Right cardiac atrium (tissue), 5 donors: ENCODE measurements at places on chromosomes 16 and 17. TPM values are rescaled to one million over a fixed set of nuclear protein-coding genes. Genes with fewer than 3 reads are reported as not detected.

P2RX5 gene
- 7.8 TPM for total RNA-seq

HBZ gene
- not detected for total RNA-seq

TRPV3 gene
- 3.3 TPM for total RNA-seq

- DNase-seq, result no peak
Observed at GRCh38 chr17:11948789-11949188, 48.5 kb downstream of the ZNF18 start.

DNA sequence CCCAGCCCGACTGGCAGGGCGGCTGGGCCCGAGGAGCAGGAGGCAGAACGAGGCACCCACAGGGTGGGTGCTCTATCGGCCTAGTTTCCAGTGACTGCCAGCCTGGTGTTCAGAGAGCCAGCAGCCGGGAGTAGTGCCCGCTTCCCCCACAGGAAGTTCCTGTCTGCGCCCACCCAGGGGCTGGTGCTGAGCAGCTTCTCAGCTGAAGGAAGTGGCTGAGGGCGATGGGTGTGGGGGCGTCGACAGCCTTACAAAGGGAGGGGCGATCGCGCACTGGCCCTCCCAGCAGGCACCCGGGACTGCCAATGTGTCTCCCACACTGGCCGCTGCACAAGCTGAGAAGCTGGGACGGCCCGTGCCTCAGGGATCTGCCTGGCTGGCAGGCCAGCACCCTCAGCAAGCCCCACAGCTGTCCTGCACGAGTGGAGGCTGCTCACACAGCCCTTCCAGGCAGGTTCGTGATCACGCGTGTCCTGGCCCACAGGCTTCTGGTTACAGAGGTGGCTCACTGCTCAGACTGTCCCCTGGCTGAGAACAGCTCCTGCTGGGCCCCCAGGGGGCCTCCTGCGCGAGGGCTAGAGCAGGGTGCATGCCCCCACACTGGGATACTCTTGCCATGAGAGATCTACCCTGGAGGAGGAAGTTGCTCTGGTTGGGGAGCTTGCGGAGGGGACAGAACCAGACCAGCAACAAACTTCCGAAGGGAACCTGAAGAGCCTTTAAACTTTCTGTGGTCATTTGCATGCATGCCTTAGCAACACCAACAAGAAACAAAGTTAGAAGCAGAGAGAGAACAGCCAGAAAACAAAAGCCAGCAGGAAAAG is 2.5 kb downstream of the RNF166 start:
- DNase-seq, result peak; percentile 57

DNA sequence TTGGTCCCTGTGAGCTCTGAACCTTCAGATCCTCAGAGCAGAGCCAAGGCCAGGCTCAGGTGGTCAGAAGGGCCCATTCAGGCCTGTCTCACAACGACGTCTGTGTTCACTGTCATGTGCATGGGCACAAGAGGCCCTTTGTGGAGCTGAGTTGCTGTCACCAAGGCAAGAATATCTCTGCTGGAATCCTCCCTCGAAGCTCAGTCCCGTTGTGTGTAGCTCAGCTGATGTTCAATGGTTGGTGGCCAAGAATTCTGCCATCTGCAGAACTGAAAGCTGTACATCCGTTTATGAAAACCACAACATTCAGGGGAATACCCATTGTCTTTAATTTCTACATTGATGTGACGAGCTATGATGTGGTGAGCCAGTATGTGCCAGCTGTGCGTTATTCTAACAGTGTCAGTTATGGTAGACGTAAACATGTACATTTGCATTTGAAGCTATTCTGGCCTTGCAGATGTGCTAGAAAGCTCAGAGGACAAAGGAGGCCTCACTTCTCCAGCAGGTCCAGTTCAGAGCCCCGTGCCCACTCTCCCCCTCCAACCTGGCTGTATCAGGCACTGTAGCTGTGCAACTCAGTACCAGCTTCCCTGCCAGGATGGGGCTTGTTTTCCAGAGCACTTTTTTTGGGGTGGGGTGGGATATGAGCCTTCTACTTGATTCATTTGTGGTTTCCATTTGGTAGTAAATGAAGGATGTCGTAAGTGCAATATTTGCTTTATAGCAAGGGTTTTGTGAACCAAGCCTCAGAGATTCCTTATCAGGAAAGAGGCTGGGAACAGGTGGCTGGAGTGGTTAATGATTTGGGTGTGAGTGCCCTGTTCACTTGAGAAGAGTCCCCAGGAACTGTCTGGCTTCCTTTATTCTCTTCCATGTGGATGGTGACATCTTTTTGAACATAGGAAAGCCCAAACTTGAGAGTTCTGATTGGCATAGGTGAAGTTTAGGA is 56.1 kb downstream of the B9D1 start:
- no peak for DNase-seq

DNA sequence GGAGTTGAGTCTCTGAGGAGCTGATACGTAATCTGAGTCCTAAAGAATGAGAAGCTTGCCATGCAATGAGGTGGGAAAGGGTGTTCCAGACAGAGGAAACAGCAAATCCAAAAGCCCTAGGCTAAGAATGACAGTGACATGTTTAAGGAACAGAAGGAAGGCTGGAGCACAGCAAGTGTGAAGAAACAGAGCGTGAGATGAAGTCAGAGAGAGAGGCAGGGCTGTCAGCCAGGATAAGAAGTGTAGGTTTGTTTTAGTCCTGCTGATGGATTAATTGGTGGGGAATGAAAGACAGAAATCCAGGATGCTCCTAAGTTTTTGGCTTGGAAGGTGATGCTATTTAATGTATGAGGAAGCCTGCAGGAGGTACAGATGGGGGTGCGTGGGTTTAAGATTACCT is 14.5 kb downstream of the MMP28 start:
- no peak for DNase-seq

ADAD2 gene
- 0.62 TPM for total RNA-seq

- peak; percentile 32 for DNase-seq
Observed at GRCh38 chr17:29126268-29126930, 53.8 kb downstream of the MYO18A start.

PERCC1 gene
- total RNA-seq, result 0.26 TPM

- no peak for DNase-seq
Observed at GRCh38 chr16:60991886-60992285, 1044.4 kb downstream of the CDH8 start.

DNA sequence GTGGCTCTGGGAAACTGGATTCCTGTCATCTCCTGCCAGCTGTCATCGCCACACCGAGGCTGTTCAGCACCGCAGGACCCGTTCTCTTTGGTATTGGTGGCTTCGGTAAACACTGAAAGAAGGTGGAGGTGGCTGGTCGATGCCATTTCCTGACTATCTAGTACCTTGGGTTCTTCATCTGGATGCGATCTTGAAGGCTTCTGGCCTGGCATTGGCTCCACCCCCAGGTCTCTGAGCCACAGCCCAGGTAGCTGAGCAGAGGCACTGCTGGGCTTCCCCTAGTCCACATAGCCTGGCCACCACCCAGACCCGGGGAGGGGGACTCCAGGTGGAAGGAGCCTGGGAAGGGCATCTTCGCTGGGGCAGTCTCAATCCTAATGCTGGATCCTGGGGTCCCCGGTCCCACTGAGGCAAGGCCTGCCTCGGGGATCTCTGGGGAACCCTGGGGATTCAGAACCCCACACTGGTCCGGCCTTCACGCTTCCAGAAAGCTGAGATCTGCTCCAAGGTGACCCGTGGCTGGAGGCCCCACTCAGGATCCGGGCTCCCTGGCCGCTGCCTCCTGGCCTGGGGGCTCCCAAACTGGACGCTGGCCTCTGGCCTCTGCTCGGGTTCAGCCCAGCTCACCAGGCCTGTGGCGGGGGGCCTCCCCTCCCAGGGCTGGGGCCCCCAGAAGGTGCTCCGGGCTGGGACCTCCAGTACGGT is 1.8 kb downstream of the C16orf54 start:
- DNase-seq, result peak; percentile 55

DNA sequence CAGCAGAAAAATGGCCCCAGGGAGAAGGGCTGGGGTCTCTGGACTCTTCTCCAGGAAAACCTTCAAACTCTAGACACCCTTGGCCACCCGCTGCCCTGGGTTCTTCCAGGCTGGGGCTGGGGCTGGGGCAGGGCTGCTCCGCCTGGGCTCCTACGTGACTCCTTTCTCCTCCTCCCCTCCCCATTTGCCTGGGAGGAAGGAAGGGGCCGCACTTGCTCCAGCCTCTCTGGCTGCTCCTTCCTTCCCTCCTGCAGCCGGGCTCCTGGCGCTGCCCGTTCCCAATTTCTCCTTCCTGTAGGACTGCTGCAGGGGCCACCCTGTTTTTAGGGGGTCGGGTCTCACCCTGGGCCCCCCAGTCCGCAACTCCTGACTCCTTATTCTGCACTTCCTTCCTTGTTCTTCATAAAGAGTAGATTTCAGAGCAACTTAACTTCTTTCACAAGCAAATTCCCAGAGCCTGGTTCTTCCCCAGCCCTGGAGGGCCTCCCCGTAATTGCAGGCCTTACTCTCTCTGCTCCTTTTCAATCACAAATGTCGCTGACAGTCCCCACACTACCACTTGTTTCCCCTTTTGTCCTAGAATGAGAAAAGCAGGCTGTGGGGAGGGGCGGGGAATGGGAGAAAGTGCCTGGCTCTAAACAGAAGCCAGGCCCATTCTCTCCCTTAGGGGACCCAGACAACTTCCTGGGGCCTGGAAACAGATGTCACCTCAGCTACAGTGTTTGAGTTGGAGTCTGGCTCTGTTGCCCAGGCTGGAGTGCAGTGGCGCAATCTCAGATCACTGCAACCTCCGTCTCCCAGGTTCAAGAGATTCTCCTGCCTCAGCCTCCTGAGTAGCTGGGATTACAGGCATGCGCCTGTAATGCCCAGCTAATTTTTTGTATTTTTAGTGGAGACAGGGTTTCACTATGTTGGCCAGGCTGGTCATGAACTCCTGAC is 137.8 kb downstream of the ENGASE start:
- DNase-seq, result no peak

- DNase-seq, result no peak
Observed at GRCh38 chr17:302300-302698, 50.3 kb downstream of the RPH3AL start.

DNA sequence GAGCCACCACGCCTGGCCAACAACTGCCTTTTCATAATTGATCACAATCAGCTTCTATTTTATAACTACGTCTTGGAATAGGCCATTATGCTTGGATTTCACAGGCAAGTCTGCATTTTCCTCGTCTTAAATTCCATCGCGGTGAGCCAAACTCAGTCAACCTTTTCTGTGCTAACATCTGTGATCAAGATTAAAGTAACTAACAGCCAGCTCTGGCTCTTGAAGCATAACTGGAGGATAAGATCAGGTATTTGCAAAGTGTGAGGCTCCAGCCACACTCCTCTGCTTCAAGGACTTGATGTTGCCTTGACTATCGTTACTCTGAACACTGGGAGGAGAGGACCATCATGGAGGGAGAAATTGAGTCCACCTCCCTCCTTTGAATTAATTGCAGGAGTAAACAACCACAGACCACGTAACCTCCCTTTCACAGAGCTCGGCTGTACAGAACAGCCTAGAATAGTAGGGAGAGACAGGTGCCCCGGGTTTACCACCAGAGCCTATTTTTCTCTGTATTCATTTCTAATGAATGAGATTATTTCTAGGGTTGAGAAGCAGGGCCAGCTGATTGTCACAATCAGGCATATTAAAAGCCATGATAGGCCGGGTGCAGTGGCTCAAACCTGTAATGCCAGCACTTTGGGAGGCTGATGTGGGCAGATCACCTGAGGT is 143.0 kb downstream of the XYLT1 start:
- DNase-seq, result no peak

MMP28 gene
- total RNA-seq, result 5.1 TPM

NRN1L gene
- not detected for total RNA-seq

GRCh38 chr16:85216522-85217375 is 104.5 kb upstream of the CIBAR2 start:
- DNase-seq, result no peak

- DNase-seq, result peak; percentile 85
Observed at GRCh38 chr17:38550661-38551060, 55.1 kb downstream of the SRCIN1 start.

TMC5 gene
- 0.46 TPM for total RNA-seq

DNA sequence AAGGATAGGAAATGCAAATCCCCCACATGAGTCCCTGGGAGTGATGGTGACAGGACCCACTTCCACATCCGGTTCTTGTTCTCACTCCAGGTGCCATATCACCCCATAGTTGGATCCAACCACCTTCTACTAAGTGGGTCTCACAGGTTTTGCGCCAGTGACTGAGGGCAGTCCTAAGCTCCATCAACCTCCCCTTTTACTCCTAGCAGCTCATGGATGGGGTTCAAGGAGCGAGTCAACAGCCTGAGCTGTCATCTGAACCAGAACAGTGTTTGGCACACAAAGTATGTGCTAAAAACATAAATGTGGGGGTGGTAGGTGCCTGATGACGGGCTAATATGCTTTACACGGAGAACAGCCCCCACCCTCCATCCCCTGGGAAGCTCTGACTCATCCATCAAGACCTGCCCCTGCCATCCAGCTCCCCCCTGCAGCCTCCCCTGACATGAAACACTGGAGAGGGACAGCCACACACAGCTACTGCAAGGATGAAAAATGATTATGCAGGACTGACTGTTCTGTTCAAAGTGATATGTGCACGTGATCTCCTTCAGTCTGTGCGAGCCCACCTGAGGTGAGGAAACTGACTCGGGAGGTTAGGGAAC is 143.2 kb upstream of the CDH5 start:
- peak; percentile 44 for DNase-seq

- DNase-seq, result no peak
Observed at GRCh38 chr16:89393738-89394406, 96.5 kb downstream of the ANKRD11 start.

XYLT1 gene
- 11.7 TPM for total RNA-seq

DNA sequence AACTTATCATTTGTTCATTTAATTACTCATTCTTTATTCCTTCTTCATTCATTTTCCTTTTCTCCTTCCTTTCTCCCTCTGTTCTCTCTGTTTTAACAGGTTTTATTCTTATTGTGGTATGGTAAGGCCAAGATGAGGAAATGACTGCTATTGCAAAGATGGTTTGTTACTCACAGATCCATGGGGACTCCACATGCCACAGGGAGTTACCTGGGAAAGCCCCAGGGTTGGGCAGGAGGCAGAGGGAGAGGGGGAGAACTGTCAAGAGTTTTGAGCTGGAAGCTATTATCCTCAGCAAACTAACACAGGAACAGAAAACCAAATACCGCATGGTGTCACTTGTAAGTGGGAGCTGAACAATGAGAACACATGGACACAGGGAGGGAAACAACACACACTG is 453.3 kb downstream of the WWOX start:
- no peak for DNase-seq

- no peak for DNase-seq
Observed at GRCh38 chr17:72053036-72053435, 67.8 kb upstream of the SOX9 start.

- peak; percentile 83 for DNase-seq
Observed at GRCh38 chr17:40355804-40356758, 8.5 kb downstream of the GJD3 start.

TERB1 gene
- not detected for total RNA-seq

MSRB1 gene
- total RNA-seq, result 26.9 TPM
